ENCODE measurements at places on chromosomes 7 and 10. TPM values are rescaled to one million over a fixed set of nuclear protein-coding genes. Genes with fewer than 3 reads are reported as not detected.

GRCh38 chr10:93437086-93437945, 44.8 kb downstream of the MYOF start:
- DNase-seq, result peak; percentile 99

- no peak for DNase-seq
Observed at GRCh38 chr10:30438021-30438850, 4.3 kb downstream of the MAP3K8 start.

DNA sequence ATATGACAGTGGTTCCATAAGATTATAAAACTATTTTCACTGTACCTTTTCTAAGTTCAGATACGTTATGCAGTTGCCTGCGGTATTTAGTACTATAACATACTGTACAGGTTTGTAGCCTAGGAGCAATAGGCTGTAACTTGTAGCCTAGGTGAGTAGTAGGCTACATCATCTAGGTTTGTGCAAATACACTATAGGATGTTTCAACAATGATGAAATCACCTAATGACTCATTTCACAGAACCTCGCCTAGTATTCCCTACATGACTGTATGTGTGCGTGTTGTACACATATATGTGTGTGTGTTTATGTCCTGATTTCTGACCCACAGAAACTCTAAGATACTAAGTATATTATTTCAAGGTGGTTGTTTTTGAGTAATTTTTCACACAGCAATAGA, 139.0 kb downstream of the HERPUD2 start:
- no peak for DNase-seq

GRCh38 chr7:151677581-151678226, 158.0 kb upstream of the RHEB start:
- DNase-seq, result no peak

DNA sequence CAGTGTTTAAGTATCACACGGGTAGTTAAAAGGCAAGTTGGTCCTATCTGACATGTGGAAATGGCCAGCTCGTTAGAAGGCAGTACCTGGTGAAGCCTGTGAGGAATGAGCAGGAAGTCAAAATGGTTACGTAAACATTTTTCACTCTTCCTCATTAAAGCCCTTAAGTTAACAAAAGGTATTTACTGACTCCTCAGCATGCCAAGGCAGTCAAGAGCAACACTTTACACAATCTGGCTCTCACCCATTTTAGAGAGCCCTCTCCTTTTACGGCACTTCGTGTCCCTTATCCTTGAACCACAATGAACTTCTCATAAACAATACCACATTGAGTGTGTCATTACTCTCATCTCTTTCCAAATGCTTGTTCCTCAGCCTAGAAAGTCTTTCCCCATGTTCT, 11.0 kb upstream of the RSBN1L start:
- DNase-seq, result no peak

DNA sequence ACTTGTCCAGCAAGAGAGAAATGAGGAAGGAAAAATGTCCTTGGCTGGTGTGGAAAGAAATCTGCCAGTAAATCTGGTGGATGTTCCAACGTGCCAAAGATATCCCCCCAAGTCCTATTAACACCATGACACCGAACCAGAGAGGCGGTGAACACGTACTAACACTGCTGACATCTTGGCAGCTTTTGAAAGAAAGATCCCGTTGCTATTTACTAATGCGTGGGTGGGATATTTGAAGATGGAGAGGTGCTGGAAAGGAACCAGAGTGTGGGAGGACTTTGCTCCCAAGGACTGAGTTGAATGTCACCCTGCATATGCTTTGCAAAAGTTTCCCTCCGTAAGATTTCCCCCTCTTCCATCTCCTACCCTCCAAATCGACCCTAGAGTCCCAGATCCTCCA, 7.9 kb downstream of the CCDC3 start:
- DNase-seq, result no peak

- no peak for DNase-seq
Observed at GRCh38 chr7:39464350-39465054, 101.7 kb upstream of the YAE1 start.

- DNase-seq, result no peak
Observed at GRCh38 chr7:141676618-141677017, 25.3 kb downstream of the DENND11 start.

GRCh38 chr10:110200503-110200902, 6.9 kb upstream of the MXI1 start:
- DNase-seq, result no peak

GRCh38 chr10:49112098-49112497, 3.2 kb downstream of the VSTM4 start:
- DNase-seq, result no peak

- no peak for DNase-seq
Observed at GRCh38 chr7:7978860-7979259, 10.3 kb downstream of the GLCCI1 start.

GRCh38 chr10:11830836-11831519, 7.8 kb downstream of the PROSER2 start:
- no peak for DNase-seq

GRCh38 chr10:122054048-122055025, 65.4 kb downstream of the TACC2 start:
- DNase-seq, result no peak

DNA sequence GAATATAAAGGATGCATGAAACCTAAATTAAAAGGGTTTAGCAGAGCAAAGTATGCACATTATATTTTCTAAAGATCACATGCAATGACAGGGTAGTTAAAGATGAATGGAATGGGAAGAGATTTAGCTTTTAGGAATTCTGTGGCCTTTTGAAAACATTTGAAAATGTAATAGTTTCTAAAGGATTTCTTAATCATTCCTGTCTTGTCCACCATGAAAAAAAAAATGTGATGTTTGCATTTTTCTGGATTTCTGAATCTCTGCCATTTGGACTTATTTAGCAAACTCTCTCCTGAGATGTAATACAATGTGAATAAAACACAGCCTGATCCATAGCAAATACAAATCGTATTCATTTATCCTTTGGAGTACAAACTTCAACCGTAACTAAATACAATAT, 126.6 kb upstream of the RAB11FIP2 start:
- no peak for DNase-seq

DNA sequence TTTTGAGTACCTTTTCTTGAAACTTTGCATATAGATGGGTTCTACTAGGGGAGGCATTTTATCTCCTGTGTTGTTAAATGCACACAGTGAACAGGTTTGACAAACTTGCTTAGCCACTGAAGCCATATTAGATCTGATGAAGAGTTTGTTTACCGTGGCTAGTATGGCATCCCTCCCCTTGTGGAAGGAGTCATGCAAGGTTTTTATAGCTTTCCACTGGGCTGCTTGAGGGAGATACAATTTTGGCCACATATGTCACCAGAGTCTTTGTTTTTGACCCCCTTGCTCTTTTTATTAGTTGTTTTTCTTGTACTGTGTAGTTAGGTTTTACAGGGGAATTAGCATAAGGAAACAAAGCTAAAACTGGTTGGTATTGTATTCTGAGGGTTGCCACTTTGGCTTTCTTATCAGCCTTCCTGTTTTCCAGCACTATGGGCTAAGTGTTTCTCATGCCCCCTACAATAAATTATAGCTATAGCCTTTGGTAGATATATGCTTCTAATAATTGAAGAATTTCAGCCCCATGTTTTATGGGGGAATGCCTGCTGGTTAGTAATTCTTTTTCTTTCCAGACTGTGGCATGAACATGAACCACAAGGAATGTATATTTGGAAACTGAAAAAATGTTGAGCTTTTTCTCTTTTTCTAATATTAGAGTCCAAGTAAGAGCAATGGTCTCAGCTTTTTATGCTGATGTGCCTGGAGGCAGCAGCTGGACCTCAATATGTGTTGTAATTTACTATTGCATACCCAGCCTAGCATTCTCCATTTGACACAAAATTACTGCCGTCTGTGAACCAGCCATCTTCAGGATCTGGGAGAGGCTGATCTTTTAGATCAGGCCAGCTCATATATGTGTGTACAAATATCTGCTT, 18.4 kb upstream of the STEAP2 start:
- DNase-seq, result no peak

- DNase-seq, result peak; percentile 16
Observed at GRCh38 chr10:113199459-113199858, 249.4 kb downstream of the TCF7L2 start.

DNA sequence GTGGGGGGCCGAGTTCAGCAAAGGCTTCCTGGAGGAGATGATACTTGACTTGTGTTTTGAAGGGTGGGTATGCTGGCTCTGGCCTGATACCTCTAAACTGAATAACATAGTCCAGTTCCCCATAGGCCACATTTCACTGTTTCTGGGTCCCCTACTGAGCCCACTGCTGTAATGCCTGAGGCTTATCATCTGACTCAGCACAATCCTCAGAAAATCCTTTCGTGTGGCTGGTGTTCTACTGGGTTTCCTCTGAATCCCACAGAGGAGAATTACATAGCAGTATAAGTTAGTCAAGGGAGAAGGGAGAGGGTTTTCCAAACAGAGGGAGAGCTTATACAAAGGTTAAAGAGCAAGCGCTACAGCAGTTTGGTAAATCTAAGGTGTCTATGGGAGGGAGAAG, 2.8 kb upstream of the R3HCC1L start:
- no peak for DNase-seq

Gene NAT16
- total RNA-seq, result not detected

Gene MUC3A
- 0.34 TPM for total RNA-seq

Gene NKX1-2
- total RNA-seq, result not detected

Gene CUL2
- total RNA-seq, result 33.8 TPM

Gene CLEC5A
- total RNA-seq, result not detected

Data from kidney epithelial cell (primary cell).